Renal cortex interstitium (tissue), 15 donors: ENCODE measurements at places on chromosomes 3 and 15. TPM values are rescaled to one million over a fixed set of nuclear protein-coding genes. Genes with fewer than 3 reads are reported as not detected.

ZNF385D gene
- 8.2 TPM for polyA plus RNA-seq

TMEM266 gene
- 9.8 TPM for polyA plus RNA-seq

IL5RA gene
- polyA plus RNA-seq: 0.79 TPM

CELF6 gene
- 7.0 TPM for polyA plus RNA-seq

ZNF660 gene
- polyA plus RNA-seq: 18.2 TPM

MNS1 gene
- 25.4 TPM for polyA plus RNA-seq

PCSK6 gene
- 8.4 TPM for polyA plus RNA-seq

RAB43 gene
- polyA plus RNA-seq: 4.6 TPM

EPHA6 gene
- polyA plus RNA-seq: 0.96 TPM

PSTPIP1 gene
- 1.0 TPM for polyA plus RNA-seq

PLSCR5 gene
- polyA plus RNA-seq: not detected

OR4F15 gene
- not detected for polyA plus RNA-seq
